Activated T-cell treated with anti-CD3 and anti-CD28 coated beads, Interleukin-2, amount 50 U/mL, for 72 hours (primary cell): ENCODE measurements at places on chromosomes 7 and 10. TPM values are rescaled to one million over a fixed set of nuclear protein-coding genes. Genes with fewer than 3 reads are reported as not detected.

DNA sequence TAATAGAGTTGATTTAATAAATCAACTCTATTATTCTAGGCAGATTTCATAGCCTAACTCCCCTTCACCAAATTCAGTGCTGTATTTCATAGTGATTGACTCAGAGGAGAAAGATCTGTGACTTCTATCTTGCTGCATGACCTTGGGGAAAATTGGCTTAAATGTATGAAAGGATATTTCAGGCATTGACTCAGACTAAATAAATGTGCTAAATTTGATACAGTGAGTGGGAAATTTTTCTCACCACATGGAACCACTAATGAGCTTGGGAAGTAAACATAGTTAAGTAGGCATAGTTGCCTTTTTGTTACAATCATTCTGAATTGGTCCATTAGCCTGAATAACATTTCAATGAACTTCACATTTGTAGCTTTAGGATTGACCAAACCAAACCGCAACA lies 89.0 kb upstream of the PRPS1L1 start:
- no peak for DNase-seq

- peak; percentile 53 for DNase-seq
These were observed at the start of gene CARD11 for GRCh38 chr7:3043544-3044371. Gene CARD11 (minus strand): TSS chr7:3043867. CDS start chr7:2958506, 85,361 bp downstream.

- DNase-seq: no peak
These were observed 17.5 kb downstream of the FAM171A1 start for GRCh38 chr10:15353471-15354017.

DNA sequence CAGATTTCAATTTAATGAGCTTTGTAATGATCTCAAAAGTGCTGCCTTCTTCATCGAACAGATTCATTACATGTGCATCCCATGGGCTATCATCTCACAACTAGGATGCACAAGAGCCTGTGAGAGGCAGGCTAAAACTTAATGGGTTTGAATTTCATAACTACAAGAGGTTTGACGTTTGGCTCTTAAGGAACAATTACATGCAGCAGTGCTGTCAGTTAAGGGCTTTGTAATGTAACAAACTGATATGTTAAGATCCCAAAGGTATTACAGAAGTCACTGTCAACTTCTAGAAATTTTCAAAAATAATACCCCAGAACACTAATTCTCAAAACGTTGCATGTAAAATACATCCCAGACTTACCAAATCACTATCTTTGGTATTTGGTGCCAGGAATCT lies 33.2 kb downstream of the KIF20B start:
- DNase-seq: no peak

GRCh38 chr10:79266543-79267312 lies 80.5 kb upstream of the PPIF start:
- DNase-seq: peak; percentile 60

DNA sequence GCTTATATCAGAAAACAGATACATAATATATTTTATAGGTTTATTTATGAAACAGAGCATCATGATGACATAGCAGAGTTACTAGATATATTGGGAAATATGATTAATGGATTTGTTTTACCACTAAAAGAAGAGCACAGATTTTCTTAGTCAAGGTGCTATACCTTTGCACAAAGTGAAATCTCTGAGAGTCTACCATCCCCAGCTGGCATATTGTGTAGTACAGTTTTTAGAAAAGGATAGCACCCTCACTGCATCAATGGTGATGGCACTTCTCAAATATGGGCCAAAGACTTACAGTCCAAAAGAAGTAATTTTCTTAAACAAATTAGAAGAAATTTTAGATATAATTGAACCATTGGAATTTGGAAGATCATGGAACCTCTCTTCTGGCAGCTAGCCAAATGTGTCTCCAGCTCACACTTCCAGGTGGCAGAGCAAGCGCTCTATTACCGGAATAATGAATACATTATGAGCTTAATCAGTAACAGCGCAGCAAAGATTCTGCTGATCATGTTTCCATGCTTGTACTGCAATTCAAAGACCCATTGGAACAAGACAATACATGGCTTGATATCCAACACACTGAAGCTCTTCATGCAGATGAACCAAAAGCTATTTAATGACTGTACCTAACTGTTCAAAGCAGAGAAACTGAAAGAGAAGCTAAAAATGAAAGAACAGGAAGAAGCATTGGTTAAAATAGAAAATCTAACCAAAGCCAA lies 21.9 kb upstream of the CREB3L2 start:
- no peak for DNase-seq

DNA sequence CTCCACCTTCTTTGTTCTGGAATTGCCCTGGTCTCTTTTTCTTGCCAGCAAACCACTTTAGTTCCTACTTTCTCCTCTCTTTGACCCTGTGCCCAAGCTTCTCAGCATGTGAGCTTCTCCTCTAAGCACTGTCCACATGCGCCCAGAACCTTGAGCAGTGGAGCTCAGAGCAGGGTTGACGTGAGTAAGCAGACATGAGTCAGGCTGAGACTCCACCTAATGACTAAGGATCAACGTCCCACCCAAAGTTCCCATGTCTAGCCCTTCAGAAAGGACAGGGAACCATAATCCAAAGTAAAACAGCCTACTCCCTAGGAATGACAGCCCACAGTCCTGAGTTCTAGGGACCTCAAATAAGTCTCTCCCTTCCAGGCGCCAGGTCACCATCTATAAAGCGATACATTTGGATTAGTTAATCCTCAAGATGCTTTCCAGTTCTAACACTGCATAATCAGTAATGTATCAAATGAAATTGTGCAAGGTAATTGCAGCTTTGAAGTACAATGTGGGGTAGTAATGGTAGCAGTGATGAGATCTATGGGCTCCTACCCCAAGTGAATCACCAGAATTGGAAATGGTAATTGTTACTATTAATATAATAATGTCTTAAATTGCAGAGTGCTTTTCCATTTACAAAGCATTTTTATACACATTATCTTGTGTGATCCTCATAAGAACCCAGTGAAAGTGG lies 44.5 kb downstream of the KCNMA1 start:
- no peak for DNase-seq

GRCh38 chr10:103443475-103444185 lies 8.5 kb downstream of the CALHM2 start:
- no peak for DNase-seq

- DNase-seq: no peak
These were observed 44.8 kb upstream of the GRID1 start for GRCh38 chr10:86411281-86411841.

DNA sequence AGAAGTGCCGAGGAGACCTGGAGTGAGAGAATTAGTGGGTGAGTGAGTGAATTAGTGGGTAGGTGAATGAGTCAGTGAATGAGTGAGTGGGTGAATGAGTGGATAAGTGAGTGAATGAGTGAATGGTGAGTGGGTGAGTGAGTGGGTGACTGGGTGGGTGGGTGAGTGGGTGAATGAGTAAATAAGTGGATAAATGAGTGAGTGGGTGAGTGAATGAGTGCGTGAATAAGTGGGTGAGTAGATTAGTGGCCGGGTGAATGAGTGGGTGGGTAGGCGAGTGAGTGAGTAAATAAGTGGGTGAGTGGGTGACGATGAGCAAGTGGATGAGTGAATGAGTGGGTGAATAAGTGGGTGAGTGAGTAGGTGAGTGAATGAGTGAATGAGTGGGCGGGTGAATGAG lies 243.7 kb upstream of the MGMT start:
- DNase-seq: no peak

- DNase-seq: no peak
These were observed 4.9 kb upstream of the BMPR1A start for GRCh38 chr10:86751477-86751876.

DNA sequence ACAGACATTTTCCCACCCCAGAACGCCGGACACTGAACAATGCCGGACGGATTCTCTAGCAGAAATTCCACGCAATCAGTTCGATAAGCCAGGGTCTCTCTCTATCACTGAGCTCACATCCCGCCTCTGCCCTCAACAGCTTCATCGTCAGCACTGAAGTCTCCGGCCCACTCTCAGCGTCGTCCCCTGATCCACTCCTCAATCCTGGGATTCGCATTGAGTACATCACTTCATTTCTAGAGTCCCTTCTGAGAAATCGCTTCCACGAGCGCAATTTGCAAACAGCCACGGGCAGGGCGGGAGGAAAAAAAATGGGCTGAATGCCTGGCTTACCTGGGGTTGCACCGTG lies 365 bp downstream of the YME1L1 start:
- no peak for DNase-seq

- DNase-seq: no peak
These were observed 8.1 kb upstream of the OLAH start for GRCh38 chr10:15035385-15036301.

DNA sequence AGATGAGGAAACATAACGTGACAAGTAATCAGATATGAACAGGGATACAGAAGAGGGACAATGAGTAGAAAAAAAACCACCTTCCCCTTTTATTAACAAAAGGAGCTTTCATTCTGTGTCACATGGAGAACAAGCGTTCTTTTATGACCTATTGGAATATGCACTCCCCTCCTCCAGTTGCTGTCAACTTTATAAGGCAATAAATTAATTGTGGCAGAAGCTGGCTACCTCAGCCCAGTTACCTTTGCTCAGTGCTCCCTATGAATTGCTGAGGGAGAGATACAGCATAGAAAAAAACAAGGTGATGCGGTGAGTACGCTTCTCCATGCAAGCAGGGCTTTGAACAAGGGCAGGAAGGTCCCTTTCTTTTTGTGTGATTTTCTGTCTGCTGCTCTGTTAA lies at the start of gene MGAM2:
Gene MGAM2, plus strand, starts transcription at position 220 of the 400 bp plus-strand sequence. CDS start 5,156 bp downstream, outside the sequence.
- no peak for DNase-seq

KIAA1549 gene
- 1.7 TPM for total RNA-seq

SPAG6 gene
- total RNA-seq: 0.38 TPM

DYNC1I1 gene
- not detected for total RNA-seq

BEND7 gene
- total RNA-seq: not detected

DPY19L1 gene
- total RNA-seq: 7.6 TPM

INSYN2A gene
- total RNA-seq: not detected

TWIST1 gene
- 0.48 TPM for total RNA-seq

MBL2 gene
- total RNA-seq: not detected

MALRD1 gene
- total RNA-seq: not detected

CPN1 gene
- total RNA-seq: not detected

GNGT1 gene
- not detected for total RNA-seq

GDF10 gene
- 0.19 TPM for total RNA-seq

OIT3 gene
- not detected for total RNA-seq

PFKP gene
- 105 TPM for total RNA-seq

SLC18A3 gene
- not detected for total RNA-seq

CYP3A4 gene
- not detected for total RNA-seq
